ENCODE measurements at places on chromosomes 5 and 9.

DNA sequence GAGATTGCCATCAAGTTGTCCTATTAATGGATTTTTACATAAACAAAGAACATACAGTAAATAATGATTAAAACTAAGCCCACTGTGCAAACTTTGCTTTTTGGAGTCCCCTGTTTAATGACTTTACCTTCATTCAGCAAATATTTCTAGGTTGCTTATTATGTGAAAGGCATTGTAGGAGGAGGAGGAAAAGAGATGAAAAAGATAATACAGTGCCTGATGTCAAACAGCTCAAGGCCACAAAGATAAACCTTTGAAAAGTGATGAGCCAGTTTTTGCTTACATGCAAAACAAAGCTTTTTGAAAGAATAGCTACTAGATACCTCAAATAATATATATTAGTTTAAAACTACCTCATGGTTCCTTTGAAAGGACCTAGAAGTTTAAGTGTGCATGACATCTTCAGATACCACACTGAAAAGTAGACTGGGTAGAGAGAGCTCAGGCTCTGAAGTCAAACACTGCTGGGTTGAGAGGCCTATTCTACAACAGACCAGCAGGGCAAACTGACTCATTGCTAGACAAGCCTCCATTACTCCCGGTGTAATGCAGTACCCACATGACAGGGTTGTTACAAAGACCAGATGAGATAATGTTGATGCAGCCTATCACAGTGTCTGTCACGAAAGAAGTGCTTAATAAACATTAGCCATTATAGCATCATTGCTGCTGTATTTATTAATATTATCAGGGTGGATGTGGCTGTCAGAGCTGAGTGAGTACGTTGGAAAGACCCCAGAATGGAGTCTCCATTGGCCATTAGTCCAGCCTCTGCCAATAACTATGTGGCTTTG lies 11.8 kb downstream of the DEPDC1B start:
- DNase-seq = no peak

- no peak for DNase-seq
These were observed 49.7 kb downstream of the PARP8 start for GRCh38 chr5:50716134-50716533.

DNA sequence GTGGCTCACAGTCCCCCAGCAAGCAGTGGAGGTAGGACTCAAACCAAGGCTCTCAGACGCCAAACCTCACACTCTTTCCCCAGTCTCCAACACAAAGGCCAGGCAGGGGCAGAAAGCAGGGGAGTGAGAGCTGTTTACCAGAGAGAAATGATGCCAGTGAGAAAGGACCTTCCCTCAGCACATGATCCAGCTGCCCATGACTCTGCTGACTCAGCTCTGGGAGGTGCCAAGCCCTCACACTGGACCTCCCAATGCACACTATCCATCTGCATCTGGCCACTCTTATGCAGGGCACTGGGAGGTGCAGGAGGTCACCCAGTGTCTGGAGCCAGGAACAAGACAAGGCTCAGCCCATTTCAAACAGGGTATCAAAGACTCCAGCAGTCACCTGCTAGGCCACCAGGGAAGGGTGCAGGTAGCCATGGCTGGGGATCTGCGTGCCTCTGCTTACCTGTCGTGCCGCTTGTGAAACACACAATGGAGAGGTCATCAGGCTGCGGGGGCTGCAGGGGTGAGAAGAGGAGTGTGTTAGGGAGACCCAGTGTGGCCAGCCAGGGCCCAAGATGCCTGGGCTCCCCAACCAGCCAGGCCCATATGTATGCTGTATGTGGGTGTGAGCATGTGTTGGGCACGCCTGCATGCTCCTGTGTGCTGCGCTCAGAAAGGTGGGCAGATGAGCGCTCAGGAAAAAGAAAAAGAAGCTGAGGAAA lies 26.3 kb downstream of the ACSL6 start:
- DNase-seq = no peak

- DNase-seq = no peak
These were observed 201.7 kb upstream of the ACTBL2 start for GRCh38 chr5:57684299-57684702.

GRCh38 chr9:78695519-78695918 lies 398.6 kb downstream of the PSAT1 start:
- DNase-seq = no peak

All from AG09309 (cell line).